Nucleus accumbens (tissue), 56 donors: ENCODE measurements at places on chromosomes 16 and 17.

- DNase-seq, result no peak
These were observed 1.3 kb downstream of the FASN start for GRCh38 chr17:82096709-82097183.

DNA sequence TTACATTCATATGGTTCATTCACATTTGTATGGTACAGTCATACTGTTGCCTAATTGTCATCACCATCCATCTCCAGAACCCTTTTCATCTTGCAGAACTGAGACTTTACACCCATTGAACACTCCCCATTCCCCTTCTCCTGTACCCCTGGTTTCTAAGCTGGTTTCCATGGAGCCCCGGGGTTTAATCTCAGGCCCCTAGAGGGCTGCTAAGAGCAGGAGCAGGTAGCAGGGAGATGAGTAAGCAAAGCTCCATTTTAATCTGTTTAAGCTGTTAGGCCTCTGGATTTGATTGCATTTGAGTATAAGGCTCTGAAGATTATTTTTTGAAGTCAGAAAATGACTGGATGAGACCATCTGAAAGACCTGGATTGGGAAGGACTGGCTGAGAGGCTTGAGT is 68.5 kb upstream of the RPL38 start:
- DNase-seq, result no peak

DNA sequence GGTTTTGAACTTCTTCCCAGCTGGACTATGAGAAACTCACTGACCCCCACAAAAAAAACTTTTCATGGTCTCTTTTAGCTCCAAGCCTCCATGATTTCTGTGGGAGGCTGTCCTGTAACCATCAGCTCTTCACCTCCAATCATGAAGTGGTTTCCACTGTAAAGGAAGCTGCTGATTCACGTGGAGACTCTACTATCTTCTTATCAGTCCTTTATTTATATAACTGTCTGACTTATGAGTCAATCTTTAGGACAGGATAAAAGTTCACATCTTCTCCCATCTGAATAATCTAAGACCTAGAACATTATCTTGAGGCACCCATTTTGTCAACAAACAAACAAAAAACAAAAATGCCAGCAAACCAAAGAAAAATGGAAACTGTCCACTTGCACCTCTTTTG is 409.9 kb downstream of the SLC39A11 start:
- DNase-seq, result no peak

GRCh38 chr16:2028620-2029220 is 2.0 kb downstream of the NHERF2 start:
- DNase-seq, result no peak

GRCh38 chr16:55568207-55568606 is 1.7 kb downstream of the CAPNS2 start:
- no peak for DNase-seq
